ENCODE measurements at places on chromosomes 11 and 22. TPM values are rescaled to one million over a fixed set of nuclear protein-coding genes. Genes with fewer than 3 reads are reported as not detected.

GRCh38 chr22:30453731-30454510 is 17.9 kb downstream of the SEC14L3 start:
- no peak for DNase-seq

DNA sequence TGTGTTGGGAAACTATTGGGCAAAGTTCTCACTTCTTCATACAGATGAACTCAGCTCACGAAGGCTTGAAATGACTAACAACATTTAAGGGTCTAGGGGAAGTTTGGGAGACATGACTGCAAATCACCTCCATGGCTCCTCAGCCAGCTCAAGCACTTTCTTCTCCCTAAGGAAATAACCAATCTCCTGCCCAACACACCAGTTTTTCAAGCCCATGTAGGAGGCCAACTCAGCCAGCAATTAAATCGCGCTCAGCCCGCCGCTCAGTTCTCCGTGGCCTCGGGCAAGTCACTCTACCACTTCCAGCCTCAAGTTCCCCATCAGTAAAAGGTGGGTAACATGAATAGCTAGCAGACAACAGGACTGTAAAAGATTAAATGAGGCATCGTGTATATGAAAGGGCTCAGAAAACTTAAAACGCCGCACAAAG is 796 bp downstream of the POLDIP3 start:
- DNase-seq, result no peak

GRCh38 chr11:7690648-7691047 is 15.6 kb downstream of the OVCH2 start:
- DNase-seq, result no peak

GRCh38 chr11:42036201-42036600 is 576.7 kb upstream of the LRRC4C start:
- DNase-seq, result no peak

DNA sequence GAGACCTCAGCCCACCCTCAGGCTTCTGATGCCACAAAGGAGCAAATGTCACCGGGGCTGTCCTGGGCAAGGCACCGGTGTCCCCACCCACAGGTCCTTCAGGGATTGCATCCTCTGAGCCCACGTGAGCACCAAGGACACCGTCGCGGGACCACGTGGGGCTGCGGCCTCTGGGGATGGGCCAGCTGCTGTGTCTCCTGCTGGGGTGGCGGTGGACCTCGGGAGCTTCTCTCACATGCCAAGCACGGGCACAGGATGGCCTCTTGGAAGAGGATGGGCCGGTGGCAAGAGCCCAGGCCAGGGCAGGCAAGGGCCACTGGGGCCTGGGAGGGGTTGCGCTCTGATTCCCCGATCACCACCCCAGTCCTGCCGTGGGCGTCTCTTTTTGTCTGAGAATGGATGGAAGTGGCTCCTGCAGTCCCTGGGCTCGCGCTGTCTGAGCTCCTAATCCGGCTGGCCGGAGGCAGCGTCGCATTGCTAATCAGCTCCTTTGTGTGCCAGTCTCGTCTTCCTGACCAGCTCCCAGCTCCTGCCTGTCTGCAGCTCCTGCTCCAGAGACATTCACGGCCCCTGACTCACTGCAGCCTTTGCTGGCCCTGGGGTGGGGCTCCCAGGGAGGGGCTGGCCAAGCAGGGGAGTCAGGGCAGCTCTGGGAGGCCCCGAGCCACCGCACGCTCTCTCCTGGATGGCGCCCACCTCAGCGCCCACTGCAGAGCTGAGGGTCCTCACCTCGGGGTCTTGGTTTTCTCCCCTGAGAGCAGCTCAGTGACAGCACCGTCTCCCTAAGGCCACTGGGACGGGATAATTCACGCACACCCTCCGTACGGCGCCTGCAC is 146.7 kb downstream of the CTTN start:
- no peak for DNase-seq

DNA sequence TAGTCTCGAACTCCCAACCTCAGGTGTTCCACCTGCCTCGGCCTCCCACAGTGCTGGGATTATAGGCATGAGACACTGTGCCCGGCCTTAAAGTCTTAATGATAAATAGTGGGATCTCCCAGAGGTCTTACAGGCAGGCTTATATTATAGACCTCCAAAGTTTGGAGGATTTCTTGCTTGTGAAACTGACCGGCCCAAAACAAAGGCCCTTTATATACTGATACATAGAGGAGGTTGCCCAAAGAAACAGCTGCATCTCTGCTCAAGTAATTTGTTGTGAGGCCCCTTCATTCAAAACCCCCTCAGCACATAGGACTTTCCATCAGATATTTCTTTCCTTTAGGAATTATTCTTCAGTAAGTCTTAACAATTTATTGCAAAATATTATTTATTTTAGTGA is 27.4 kb upstream of the RDX start:
- DNase-seq, result no peak

GRCh38 chr11:25423436-25424199 is 908.3 kb upstream of the ANO3 start:
- no peak for DNase-seq

- DNase-seq, result no peak
Measured at GRCh38 chr22:41361716-41362310, 19.9 kb upstream of the TEF start.

GRCh38 chr11:44887636-44888035 is 63.0 kb downstream of the TP53I11 start:
- no peak for DNase-seq

DNA sequence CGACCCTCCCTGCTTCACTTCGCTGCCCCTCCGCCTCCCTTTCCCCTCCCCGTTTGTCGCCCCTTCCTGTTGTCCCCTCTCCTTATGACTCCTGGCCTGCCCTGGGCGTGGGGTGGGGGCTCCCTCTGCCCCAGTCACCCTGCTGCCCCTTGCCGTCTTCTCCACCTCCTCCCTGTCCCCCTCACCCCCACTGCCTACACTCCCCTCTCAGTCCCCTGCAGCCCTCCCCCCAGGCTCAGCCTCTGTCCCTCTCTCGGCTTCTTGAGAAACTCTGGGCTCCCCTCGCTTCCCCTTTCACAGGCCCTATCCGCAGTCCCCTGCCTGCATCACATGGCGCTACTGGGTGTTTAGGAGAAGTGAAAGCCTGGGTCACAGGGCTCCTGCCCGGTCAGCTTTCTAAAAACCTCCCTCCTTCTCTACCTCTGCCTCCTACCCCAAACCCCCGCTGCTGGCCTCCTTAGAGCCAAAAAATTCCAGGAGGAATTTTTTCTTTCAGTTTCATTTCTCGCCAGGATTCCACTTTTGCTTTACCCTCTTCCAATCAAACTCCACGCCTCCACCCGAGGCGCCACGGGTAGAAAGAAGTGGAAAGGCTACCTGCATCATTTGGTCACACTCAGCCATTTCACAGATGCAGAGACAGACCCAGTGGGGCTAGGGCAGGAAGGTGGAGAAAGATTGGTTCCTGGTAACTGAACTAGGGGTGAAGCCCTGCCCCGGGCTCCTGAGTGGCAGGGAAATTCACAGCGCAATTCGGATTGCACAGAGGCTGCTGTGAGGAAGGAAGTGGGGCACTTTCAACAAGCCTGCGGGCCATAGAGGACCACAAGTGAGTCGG is at the start of gene SLC15A3:
SLC15A3 (minus strand) TSS at position 273 of the 838 bp plus-strand sequence. CDS start 625 bp downstream, outside the sequence.
- DNase-seq, result peak; percentile 39

DNA sequence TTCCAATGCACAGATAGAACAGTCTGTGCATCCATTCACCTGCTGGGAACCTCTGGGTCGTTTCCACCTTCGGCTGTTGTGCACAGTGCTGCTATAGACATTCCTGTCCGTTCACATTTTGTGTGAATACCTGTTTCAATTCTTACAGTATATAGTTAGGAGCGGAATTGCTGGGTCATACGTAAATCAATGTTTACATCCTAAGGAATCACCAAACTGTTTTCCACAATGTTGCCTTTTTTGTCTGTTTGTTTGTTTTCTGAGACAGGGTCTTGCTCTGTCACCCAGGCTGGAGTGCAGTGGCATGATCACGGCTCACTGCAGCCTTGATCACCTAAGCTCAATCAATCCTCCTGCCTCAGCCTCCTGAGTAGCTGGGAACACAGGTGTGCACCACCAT is 158.3 kb downstream of the CRYBB2 start:
- DNase-seq, result no peak

DNA sequence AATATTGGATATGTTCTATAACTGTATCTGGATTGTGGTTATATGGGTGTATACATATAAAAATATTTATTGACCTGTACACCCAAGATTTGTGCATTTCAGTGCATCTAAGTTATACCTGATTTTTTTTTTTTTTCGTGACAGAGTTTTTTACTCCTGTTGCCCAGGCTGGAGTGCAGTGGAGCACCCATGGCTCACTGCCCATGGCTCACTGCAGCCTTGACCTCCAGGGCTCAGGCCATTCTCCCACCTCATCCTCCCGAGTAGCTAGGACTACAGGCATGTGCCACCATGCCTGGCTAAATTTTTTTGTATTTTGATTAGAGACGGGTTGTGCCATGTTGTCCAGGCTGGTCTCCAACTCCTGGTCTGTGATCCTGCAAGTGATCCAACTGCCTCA is 24.3 kb downstream of the ATG13 start:
- no peak for DNase-seq

DNA sequence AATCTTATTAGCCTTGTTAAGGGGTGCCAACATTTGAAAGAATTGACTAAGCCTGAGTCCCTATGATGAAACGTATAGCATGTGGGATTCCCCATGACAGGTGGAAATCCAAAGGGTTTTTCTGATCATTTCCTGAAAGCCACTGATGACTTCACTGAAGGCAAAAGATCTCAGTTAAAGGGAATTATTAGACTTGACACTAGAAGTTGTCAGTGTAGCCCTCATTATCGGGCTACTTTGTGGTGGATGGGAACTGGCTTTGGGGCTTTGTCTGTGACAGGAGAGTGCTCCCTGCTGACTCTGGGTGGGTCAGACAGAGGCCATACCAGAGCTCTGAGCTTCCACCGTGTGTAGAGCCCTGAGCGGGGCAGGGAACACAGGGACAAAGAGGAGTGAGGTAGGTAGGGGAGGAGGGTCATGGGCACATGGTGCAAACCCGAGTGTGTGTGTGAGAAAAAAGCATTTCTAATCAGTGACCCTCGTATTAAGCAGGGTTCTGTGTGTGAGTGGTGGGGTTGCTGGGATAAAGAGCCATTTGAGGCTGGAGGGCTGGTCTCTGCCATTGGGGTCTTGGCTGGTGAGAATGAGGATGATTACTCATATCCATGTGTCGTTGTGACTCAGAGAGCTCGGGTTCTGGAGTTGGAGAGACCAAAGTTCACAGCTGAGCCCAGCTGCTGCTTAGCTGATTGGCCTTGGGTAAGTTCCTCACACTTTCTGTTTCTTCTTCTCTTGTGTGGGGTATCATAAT is 101.1 kb downstream of the GRIK4 start:
- DNase-seq, result peak; percentile 23

DNA sequence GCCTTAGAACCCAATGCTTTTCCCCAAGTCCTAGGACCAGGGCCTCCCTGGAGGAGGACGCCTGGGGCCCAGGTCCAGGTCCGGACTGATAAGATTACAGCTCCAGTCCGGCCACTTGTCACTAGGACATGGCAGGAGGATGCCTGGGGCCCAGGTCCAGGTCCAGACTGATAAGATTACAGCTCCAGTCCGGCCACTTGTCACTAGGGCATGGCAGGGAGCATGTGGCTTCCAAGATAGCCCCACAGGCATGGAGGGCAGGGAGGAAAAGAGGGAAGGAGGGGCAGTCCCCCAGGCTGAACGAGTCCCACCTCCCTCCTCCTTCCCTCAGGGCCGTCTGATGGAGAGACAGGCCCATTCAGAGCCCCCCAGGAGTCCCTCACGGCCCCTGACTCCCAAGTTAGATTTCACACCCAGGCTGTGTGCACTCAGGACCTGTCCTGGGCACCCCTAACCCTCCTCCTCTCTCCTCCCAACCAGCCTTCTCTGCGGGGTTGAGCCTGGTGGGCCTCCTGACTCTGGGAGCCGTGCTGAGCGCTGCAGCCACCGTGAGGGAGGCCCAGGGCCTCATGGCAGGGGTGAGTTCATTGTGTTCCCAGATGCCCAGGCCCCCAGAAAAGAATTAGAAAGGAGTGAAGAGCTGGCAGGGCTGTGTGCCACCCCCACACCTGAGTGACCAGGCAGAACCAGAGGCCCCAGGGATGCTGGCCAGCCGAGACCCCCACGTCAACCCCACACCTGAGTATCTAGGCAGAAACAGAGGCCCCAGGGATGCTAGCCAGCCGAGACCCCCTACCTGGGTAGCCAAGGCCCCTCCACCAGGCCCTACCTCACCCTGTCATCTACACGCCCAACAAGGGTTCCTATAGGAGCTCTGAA is 2.1 kb downstream of the TSPAN32 start:
- DNase-seq, result no peak

GRCh38 chr11:77147668-77148321 is 19.7 kb downstream of the MYO7A start:
- DNase-seq, result no peak

GRCh38 chr22:45502215-45503049 is at the start of gene FBLN1:
Gene FBLN1 (plus strand): TSS chr22:45502883. CDS start chr22:45502986, 103 bp downstream.
- no peak for DNase-seq

GRCh38 chr11:13318498-13319295 is 41.1 kb downstream of the BMAL1 start:
- no peak for DNase-seq

DNA sequence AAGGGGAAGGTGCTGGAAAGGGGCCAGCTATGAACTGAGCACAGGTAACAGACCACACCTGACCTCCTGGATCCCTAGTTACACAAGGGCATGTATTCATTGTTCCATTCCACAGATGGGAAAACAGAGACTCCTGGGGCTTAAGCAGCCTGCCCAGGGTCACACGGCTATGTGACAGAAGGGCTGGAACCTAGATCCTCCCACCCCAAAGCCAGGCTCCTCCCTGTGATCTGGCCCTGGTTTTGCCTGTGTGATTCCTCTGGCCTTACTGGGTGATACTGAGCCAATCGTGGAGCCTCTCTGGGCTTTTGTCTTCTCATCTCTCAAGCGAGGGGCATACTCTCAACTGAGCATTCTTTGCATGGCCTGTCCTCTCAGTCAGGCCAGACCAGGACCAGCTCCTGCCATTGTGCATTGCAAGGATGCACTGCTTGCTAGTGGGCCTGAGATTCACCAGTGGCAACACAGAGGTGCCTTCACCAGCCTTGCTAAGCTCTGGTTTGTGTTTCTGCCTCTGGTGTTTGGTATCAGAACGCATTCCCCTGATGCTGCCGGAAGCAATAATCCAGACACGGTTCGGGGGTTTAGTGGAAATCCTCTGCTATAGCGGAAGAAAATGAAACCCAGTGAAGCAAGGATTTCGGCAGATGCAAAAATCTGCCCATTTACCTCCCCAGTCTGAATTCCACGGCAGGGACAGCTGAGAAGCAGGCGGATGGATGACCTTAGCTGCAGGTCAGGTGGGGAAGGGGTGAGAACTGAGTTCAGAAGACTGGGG is 226.6 kb downstream of the ST3GAL4 start:
- DNase-seq, result no peak

DNA sequence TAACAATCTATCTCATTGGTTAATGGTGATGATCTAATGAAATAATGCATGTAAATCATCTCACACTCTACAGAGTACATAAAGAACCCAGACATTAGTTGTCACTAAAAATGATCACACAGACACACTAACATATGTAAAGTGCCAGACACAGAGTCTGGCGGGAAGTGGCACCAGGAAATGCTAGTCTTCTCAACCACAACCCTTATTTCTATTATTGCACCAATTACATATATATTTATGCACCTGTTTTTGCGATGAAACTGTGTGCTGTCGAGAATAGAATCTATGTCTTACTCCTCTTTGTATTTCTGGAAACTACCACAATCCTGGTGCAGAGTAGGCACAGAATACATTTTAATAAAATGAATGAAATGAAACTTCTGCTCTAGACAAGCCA is 25.9 kb upstream of the POU2AF3 start:
- no peak for DNase-seq

The GAL gene
- total RNA-seq, result not detected

The SIAE gene
- total RNA-seq, result 2.5 TPM

The ARHGAP8 gene
- total RNA-seq, result 26.5 TPM

The PKDREJ gene
- total RNA-seq, result 0.07 TPM

The OR8D4 gene
- not detected for total RNA-seq

The ART1 gene
- not detected for total RNA-seq

The SYT7 gene
- not detected for total RNA-seq

The TMPRSS5 gene
- 0.60 TPM for total RNA-seq

The GTSE1 gene
- total RNA-seq, result 2.7 TPM

The HBE1 gene
- not detected for total RNA-seq

Measured in natural killer cell (primary cell).